ENCODE measurements at places on chromosomes 6 and 20. TPM values are rescaled to one million over a fixed set of nuclear protein-coding genes. Genes with fewer than 3 reads are reported as not detected.

- H3K27me3 ChIP-seq, result no peaks in the 10 kb centered on the region
- no peak for DNase-seq
- H3K27ac ChIP-seq, result no peak overlapping the region
- H3K4me1 ChIP-seq, result no peaks in the 10 kb centered on the region
These were observed 67.8 kb upstream of the SASH1 start for GRCh38 chr6:148274809-148275208.

DNA sequence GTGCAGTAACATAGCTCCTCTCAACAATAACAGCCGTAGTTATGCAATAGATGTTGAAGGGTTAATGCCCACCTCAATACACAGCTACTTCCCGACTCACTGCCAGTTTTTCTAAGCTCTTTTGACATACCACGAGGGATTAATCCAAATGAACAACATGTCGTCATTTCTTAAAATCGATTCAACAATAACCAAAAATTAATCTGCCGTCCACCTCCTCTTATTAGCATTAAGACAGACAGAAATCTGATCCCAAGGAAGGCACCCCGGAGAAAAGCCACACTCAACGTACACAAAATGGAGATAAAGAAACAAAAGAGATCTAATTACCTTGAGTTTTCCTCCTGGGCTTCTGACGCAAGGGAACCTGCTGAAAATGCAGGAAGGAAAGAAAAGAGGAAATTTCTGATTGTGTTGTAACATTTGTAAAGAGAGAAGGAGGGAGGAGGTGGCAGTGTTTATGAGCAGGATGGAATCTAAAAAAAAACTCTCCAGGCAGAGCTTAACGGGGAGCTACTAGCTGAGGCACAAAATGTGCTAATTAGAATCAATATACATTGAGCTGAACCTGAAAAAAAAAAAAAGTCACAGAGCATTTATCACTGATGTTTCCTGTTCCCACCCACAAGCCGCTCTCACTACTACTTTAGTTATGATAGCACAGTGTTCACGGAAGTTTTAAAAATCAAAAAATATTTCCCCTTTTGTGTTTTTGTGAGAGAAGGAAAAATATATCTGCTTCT, 109.3 kb downstream of the IPCEF1 start:
- no peaks in the 10 kb centered on the region for H3K4me1 ChIP-seq
- no peak overlapping the region for H3K27ac ChIP-seq
- DNase-seq, result no peak
- H3K4me3 ChIP-seq, result no peak overlapping the region
- H3K27me3 ChIP-seq, result no peaks in the 10 kb centered on the region

- H3K4me1 ChIP-seq, result peaks cover 5% of the 10 kb centered on the region
- DNase-seq, result no peak
- no peak overlapping the region for H3K27ac ChIP-seq
- no peak overlapping the region for H3K4me3 ChIP-seq
- H3K36me3 ChIP-seq, result no peaks in the 10 kb centered on the region
These were observed 219.1 kb downstream of the MYLK4 start for GRCh38 chr6:2531426-2532215.

DNA sequence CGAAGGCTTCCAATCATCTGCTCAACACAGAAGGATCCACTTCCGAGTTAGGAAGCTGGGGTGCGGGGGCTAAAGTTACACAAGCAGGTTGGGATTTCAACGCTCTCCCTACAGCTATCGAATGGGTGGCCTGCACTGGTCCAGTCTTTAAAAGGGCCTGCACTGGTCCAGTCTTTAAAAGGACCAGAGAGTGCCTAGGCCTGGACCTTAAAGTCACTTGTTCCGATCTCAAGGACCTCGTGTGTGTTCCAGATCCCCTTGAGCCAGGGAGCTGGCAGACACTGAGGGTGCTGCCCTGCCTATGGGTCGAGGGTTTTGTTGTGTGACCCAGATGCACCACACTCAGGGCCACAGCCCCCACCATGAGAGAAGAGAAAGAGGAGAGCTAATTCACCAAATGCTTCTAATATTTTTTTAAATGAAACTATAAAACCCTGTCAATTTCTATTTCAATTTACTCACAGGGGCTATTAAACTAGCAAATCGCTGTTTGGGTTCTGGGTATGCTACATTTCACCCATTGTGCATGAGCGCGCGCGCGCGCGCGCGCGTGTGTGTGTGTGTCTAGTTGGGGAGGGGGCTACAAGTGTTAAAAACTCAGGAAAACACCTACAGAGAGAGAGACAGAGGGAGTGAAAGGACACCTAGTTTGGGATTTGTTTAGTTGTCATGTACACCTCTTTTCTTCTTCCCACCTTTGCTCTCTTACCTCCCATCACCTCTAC, 7.5 kb downstream of the TFAP2B start:
- peaks cover 99% of the 10 kb centered on the region for H3K27me3 ChIP-seq
- no peak for DNase-seq
- no peak overlapping the region for H3K4me3 ChIP-seq
- H3K4me1 ChIP-seq, result peaks cover 1% of the 10 kb centered on the region
- no peak overlapping the region for H3K27ac ChIP-seq

Gene CLPSL1
- total RNA-seq, result not detected

Gene HCK
- total RNA-seq, result 94.3 TPM

DNA sequence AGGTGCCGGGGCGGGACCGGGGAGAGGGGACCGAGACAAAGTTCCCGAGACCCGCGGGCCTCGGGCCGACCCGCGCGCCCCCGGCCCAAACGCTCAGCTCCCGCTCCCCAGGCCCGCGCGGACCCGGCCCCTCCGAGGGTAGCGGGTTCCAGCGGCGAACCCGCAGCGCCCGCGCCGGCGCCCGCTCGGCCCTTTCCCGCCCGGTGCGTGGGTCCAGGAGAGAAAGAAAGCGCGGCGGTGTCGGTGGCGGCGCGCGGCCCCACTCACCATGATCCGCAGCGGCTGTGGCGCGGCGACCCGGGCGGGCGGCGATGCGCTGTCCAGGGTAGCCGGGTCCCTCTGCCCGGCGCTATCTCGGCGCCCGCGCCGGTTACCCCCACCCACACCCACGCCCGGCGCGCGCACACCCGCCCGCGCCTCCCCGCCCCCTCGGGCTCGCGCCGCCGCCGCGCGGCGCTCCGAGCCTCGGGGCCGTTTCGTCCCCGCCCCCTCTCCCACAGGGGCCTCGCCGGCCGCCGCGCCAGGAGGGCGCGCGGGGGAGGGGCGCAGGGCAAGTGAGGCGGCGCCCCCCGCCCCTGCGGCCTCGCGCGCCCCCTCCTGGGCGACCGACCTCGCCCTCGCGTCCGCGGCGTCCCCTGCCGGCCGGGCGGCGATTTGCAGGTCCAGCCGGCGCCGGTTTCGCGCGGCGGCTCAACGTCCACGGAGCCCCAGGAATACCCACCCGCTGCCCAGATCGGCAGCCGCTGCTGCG, at the start of gene ELOVL2:
ELOVL2 (minus strand) TSS at position 345 of the 751 bp plus-strand sequence; CDS start at position 270, 75 bp downstream.
- H3K27ac ChIP-seq, result no peak within 1 kb of the TSS
- DNase-seq, result peak; percentile 76
- H3K4me3 ChIP-seq, result peak within 1 kb of the TSS; percentile 35
- H3K27me3 ChIP-seq, result no peaks in the 10 kb centered on the region

DNA sequence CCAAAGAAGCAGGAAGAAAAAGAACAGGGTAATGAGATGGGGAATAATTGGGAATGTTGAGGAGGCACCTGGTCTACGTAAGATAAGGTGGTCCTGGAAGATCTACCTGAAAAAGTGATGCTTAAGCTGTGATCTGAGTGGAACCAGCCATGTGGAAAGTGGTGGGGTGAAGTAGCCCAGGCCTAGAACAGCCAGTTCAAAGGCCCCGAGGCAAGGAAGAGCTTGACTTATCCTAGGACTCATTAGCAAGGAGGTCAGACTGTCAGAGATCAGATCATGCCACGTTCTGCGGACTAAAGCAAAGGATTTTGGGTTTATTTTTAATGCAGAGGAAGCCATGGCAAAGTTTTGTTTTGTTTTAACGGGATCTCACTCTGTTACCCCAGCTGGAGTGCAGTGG, 5.1 kb downstream of the SYCP2L start:
- H3K27ac ChIP-seq, result no peak overlapping the region
- peaks cover 16% of the 10 kb centered on the region for H3K27me3 ChIP-seq
- no peak for DNase-seq
- no peaks in the 10 kb centered on the region for H3K36me3 ChIP-seq
- no peak overlapping the region for H3K4me3 ChIP-seq
- H3K4me1 ChIP-seq, result peaks cover 3% of the 10 kb centered on the region

DNA sequence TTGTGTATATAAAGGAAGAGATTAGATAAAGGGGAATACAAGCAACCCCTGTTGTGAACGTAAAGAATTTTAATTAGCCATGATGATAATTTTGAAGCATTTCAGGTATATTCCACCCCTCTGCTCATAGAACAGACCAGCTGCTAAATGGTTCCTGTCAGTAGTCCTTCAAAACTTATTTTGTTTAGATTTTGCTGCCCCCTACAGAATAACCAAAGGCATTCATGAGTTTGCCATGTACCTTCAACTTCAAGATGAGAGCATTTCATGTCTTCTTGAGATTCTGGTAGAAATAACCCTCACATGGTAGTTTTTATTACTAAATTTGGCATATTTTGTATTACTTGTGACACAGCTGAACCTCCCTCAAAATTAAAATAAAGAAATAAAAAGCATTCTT, 1586.7 kb downstream of the HACE1 start:
- no peaks in the 10 kb centered on the region for H3K4me1 ChIP-seq
- H3K36me3 ChIP-seq, result no peaks in the 10 kb centered on the region
- H3K4me3 ChIP-seq, result no peak overlapping the region

Gene PRL
- total RNA-seq, result not detected

Gene HLA-G
- 4.9 TPM for total RNA-seq

GRCh38 chr6:112384511-112384910, 37.4 kb downstream of the RFPL4B start:
- no peak overlapping the region for H3K4me3 ChIP-seq
- no peaks in the 10 kb centered on the region for H3K4me1 ChIP-seq
- H3K27ac ChIP-seq, result no peak overlapping the region
- no peaks in the 10 kb centered on the region for H3K27me3 ChIP-seq

Gene PPP1R14C
- 68.4 TPM for total RNA-seq

Gene BMP6
- 13.7 TPM for total RNA-seq

Gene ANKS1A
- total RNA-seq, result 33.1 TPM

DNA sequence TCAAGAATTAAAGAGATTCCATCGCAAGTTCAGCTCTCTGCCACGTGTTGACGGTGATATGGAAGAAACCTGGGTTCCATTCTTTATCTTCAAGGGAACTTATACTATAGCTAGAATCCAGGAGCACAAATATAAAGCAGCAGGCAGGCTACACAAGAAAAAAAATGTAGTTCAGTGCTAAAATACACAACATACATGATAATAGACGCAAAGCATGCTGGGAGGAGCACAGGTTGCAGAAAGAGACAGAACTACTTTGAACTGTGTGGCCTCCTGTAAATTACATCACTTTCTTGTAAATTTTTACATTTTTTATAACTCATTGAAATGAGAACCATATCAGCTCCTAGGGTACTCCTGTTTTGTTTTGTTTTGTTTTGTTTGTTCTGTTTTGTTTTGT, 53.8 kb upstream of the RBM24 start:
- no peaks in the 10 kb centered on the region for H3K27me3 ChIP-seq
- no peak overlapping the region for H3K4me3 ChIP-seq
- DNase-seq, result no peak
- H3K27ac ChIP-seq, result no peak overlapping the region

- H3K4me3 ChIP-seq, result no peak overlapping the region
- H3K4me1 ChIP-seq, result no peaks in the 10 kb centered on the region
- H3K27me3 ChIP-seq, result no peaks in the 10 kb centered on the region
- H3K36me3 ChIP-seq, result no peaks in the 10 kb centered on the region
- no peak overlapping the region for H3K27ac ChIP-seq
These were observed 148.7 kb upstream of the JARID2 start for GRCh38 chr6:15096894-15097837.

- no peak overlapping the region for H3K4me3 ChIP-seq
- H3K27me3 ChIP-seq, result no peaks in the 10 kb centered on the region
- H3K36me3 ChIP-seq, result no peaks in the 10 kb centered on the region
- no peak for DNase-seq
- H3K4me1 ChIP-seq, result no peaks in the 10 kb centered on the region
These were observed 36.9 kb downstream of the EYA4 start for GRCh38 chr6:133277900-133278545.

Data from lung (tissue), 17 donors.